ENCODE measurements at places on chromosomes 5 and 9.

GRCh38 chr5:119187776-119188529 lies 117.1 kb downstream of the DMXL1 start:
- no peak for DNase-seq

GRCh38 chr9:108703429-108703828 lies 152.4 kb downstream of the ACTL7B start:
- no peak for DNase-seq

DNA sequence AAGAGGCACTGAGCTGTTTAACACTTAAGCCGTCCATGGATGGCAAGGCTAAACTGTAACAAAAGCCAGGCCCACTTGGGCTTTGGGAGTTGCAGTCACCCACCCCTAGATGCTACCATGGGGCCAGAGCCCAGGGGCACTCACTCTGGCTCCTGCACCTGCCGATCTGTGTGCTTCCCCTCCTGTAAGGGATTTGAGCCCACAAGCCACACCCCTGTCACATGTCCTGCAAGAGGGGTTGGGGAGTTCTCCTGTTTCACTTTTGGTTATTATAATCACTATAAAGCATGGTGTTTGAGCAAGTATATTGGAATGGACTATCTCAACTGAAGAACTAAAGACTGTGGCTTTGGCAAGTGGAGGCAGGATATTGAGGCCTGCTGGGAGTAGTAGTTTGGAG lies 14.0 kb upstream of the GPR151 start:
- no peak for DNase-seq

GRCh38 chr5:4023753-4024335 lies 428.2 kb downstream of the IRX1 start:
- DNase-seq, result no peak

DNA sequence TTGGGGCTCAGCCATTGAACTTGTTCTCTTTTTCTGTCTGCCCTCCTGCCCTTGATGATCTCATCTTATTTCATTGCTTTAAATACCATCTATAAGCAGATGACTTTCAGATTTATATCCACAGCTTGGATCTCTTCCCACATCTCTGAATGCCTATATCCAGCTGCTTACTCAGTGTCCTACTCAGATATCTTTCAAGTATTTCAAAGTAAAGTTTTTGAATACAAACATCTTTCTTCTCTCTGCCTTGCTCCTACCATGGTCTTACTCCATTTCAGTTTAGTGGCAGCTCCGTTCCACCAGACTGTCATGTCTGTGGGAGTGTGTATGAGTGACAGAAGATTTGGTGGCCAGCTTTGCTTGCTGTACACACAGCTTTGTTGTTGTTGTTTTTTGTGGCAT lies 59.7 kb downstream of the ERBIN start:
- DNase-seq, result no peak

DNA sequence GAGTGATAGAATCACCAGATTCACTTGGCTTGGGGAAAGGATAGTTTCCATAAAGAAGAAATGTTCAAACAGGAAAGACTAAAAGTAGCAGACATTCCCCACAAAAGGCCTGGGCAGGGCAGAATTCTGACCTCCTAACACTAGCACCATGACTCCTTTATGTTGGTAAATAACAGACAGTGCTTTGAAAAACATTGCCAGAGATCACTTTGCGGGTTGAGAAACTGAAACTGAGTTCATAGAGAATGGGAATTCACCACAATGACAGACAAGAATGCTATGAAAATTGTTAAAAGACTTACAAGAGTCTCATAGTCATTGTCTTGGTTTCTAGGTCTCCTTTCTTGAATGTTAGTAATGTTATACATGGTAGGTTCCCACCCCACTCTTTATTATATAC lies 172.5 kb upstream of the GLRA1 start:
- DNase-seq, result no peak

DNA sequence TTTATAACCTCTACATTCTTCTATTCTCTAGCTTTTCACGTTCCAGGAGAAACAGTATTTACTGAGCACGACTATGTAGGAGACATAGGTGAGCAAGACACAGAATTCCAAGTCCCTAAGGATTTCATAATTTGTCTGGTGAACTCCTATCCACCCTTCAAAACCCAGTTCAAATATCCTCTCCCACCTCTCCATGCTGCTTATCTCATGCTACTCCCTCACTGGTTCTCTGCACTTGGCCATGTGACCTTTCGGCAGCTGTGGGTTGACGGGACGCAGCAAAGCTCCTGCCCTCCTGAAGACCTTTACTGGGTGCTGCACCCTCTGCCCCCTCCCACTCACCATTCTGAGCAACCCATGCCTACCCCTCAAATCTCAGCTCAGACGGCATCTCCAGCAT lies 173.2 kb downstream of the RGS3 start:
- DNase-seq, result no peak

DNA sequence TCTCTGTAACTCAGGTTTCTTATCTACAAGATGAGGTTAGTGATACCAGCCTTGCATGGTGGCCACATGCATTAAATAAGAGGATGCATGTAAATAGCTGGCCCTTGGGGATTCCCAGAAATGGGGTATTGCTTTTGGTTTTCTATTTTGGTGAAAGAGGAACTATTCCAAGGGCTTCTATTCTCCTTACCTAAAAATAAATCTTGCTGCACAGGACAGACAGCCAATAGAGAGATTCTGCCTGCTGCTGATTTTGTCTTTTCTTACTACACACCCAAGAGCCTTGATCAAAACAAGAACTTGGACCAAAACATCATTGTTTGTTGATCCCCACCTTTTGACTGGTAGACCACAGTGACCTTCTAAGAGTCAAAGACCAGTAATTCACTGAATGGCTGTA lies 161.8 kb downstream of the PJA2 start:
- no peak for DNase-seq

DNA sequence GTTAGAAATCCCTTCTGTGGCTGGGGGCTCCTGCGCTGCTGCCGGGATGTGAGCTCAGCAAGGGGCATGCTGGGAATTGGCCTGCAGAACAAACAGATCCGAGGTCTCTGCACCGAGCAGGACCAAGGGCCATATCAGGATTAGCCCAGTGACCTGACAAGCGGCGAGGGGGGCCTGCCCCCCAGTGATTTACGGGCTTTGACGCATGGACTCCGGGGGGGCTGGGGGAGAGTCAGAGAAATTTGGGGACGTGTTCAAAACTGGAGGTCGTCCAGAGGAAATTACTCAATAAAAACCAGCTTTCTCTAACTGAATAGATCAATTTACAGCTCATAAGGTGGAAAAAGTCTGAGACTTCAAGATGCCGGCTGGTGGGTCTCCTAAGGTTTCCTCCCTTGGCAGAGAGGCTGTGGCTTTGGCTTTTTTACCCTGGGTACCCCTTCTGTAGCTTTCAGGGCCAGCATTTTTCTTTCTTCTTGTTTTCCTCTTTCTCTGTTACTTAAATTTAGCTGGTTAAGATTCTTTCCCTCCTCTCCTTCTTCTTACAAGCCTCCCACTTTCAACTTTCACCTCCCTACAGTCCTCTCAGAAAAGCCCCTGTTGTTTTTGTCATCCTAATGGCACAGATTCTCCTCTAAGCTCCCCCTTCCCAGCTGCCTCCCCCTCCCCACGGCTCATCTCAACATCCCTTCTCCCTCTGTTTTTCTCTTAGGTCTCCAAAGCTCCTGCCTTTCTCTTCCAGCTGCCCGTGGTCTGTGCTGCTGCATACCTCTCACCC lies 551.0 kb downstream of the CCDC171 start:
- DNase-seq, result no peak

GRCh38 chr5:172626031-172626581 lies 15.0 kb upstream of the NEURL1B start:
- no peak for DNase-seq

- peak; percentile 55 for DNase-seq
These were observed 50.1 kb upstream of the HAND1 start for GRCh38 chr5:154528005-154528594.

DNA sequence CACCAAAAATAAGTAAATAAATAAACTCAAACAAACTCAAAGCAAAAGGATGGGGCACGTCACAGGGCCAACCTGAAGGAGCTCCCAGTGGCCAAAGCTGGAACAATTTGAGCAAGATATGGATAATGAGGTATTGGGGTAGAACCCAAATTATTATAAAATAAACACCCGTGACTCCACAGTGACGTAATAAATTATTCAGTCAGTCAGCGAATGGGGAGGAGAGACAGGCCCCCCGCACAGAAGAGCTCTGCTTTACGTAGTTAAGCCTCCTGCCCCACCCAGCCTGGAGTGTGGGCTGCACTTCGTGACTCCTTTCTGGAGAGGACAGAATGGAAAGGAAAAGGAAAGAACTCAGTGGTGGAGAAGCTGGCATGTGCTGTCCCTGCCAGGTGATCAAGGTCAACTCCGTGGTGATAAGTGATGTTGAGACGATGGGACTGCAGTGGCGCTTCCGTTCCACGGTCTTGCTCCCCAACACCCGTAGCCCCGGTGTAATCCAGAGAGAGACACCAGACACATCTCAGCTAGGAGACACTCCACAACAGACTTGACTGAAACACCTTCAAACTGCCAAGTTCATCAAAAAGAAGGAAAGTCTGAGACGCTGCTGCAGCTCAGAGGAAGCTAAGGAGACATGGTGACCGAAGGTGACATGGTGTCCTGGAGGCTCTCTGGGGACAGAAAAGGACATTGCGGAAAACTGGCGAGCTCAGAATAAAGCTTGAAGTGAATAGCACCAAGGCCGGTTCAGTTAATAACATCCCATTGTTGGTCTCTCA lies 83.3 kb upstream of the COL5A1 start:
- DNase-seq, result no peak

DNA sequence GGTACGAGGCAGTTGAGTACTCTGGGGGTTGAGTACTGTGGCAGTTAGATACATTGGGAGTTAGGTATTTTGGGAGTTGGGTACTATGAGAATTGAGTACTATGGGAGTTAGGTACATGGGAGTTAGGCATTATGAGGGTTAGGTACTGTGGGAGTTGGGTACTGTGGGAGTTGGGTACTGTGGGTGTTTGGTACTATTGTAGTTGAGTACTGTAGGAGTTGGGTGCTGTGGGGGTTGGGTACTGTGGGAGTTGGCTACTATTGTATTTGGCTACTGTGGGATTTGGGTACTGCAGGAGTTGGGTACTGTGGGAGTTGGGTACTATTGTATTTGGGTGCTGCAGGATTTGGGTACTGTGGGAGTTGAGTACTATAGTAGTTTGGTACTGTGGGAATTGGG lies 4.8 kb upstream of the SLC6A19 start:
- DNase-seq, result no peak

- DNase-seq, result no peak
These were observed 291.1 kb downstream of the NR2F1-AS1 start for GRCh38 chr5:93289942-93290341.

DNA sequence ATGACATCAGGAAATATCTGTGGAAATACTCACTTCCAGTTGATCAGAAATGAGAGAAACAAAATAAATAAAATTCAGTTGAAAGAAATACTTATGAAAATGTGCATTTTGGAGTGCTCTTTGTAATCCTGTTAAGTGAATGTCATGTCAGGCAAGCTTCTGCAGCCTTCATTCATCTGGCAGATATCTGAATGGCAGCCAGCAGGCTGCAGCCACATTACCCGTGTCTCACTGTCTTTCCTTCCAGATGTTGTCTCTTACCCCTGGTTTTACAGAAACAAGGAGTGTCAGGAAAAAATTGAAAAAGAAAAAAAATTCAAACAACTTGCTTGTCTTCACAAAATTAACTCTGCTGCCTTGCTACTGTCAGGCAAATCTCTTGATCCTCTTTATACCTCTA lies 445.0 kb upstream of the RIOK2 start:
- no peak for DNase-seq

DNA sequence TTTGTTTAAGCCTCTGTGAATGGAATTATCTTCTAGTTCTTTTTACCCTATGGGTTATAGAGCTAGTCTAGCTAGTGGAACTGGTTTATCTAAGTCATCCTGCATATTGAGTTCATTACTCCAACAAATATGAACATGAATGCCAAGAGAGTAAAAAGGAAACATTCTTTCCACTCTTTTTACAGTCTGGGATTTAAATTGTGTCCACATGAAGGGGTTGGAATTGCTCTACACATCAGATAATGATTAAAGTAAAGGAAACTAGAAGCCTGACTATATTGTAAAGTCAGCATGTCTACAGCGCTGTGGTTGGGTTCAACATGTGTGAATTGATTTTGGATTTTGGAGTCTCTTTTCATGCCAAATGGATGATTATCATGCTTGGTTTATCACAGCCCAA lies 173.1 kb downstream of the CCDC171 start:
- no peak for DNase-seq

DNA sequence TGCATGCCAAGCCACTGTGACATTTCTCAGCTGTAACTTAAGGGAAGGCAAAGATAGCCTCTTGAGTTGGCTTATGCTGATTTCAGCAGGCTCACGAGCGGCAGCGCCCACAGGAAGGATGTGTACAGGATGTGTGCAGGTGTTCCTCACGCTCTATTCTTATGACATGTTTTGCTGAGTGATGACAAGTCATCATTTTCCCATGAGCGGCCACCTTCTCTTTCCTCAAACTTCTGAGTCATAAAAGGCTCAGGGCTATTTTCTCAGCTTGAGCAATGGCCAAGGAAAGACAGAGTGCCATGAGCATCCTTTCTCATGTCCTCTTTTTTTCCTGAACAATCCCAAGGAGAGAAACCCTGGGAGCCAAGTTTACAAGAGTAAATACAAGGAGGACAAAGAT lies 365.9 kb downstream of the PLK2 start:
- DNase-seq, result no peak

DNA sequence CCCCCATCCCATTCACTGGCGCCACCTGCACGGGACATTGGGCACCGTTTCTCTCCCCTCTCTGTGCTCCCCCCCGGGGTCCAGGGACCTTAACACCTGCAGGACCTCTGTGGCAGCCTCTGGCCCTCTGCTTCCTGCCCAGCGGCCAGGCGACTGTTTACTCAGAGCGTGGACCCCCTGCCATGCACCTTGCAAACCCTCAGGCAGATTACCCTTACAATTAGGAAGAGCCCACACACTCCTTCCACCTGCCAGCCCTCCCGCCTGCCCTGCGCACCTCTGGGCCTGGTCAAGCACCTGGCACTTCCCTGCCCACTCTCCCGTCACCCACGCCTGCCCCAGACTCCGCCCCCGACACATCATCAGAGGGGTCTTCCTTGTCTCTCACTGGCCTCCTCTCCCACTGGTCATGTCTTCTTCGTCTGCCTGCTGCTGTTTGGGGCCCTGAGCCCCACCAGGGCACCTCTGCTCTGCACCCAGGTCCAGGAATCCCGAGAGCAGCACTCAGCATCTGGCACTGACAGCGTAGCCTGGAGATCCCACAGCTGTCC lies 281.3 kb upstream of the IRX4 start:
- DNase-seq, result no peak

DNA sequence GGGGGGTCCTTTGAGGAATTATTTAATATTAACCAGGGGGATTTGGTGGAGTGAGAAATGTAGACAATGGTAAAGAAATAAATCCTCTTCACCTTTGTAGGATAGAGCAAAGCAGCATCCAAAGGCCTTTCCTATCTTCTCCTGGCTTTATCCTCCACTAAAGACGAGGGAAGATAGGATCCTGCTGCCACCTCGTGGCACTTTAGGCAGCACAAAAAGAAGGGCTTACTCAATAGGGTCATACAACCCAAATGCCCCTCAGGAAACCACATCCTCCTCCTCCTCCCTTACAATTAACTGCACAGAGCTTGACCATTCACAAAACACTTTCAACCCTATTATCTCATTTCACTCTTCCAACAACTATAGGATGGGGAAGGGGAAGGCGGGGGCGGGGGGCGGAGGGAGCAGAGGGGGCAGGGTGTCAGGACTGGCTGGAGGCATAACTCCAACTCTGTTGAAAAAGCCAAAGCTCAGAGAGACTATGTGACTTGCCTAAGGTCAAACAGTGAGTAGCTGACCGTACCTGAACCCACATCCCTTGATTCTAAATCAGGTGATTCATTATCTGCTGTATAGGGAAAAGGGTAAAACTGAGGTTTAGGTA lies 45.4 kb upstream of the MYOT start:
- no peak for DNase-seq

GRCh38 chr9:110455860-110456259 lies 118.2 kb upstream of the TXNDC8 start:
- no peak for DNase-seq
